ENCODE measurements at places on chromosomes 7 and 10.

- no peak overlapping the region for H3K4me3 ChIP-seq
- no peaks in the 10 kb centered on the region for H3K4me1 ChIP-seq
- H3K27me3 ChIP-seq = no peaks in the 10 kb centered on the region
- no peak for DNase-seq
Observed at GRCh38 chr7:153675131-153675530, 377.1 kb upstream of the DPP6 start.

DNA sequence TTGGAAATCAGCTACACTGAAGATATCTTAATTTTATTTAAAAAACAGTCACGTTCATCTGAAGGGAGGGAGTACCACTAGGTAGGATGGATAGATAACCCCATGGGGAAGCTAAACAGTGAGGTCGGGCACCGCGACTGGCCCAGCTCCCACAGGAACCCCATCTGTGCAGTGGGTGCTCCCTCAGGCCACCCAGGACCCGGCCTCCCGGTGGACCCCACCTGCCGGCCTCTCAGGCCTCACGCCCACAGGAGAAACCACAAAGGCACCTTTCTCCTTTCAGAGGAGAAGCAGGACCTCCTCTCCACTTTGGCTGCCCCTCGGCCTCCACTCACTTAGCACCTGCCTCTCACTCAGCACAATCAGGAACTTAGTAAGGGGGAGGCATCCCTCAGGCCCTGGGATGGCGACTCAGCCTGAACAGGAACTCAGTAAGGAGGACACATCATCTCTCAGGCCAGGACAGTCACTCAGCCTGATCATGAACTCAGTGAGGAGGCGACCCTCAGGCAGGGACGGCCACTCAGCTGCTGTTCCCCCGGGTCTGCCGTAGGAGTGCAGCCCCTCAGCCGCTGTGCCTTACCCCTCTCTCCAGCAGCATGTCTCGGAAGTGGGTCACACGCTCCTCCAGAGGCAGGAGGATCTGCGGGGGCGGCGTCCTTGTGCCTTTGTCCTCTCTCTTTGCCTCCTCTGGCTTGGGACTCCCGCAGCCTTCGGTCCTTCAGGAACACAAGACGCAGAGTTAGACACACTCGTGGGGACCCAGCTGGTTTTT lies 195.1 kb downstream of the TCERG1L start:
- no peaks in the 10 kb centered on the region for H3K27me3 ChIP-seq
- no peak for DNase-seq
- H3K27ac ChIP-seq = no peak overlapping the region
- no peaks in the 10 kb centered on the region for H3K4me1 ChIP-seq
- no peak overlapping the region for H3K4me3 ChIP-seq

DNA sequence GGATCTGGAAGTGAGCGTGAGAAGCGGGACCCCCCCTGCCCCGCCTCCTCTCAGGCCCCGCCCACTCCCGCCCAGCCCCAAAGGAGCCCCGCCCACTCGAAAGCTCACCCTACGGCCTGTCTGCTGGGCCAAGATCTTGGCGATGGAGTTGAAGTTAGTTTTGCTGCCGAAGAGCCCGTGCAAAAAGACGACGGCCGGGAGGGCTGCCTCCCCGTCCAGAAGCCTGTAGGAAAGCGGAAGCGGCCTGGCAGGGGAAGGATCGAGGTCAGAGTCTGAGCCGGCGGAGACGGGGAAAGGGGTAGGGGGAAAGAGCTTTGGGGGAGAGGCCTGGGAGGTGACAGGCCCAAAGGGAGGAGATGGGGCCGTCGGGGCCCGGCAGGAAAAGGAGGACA lies 386 bp downstream of the ABHD11 start:
- no peak overlapping the region for H3K27ac ChIP-seq
- H3K4me3 ChIP-seq = peak overlapping the region; percentile 67
- peaks cover 25% of the 10 kb centered on the region for H3K4me1 ChIP-seq
- peak; percentile 74 for DNase-seq

GRCh38 chr10:22643116-22643515 lies 71.3 kb downstream of the PIP4K2A start:
- H3K36me3 ChIP-seq = no peaks in the 10 kb centered on the region
- H3K27me3 ChIP-seq = no peaks in the 10 kb centered on the region
- H3K4me3 ChIP-seq = no peak overlapping the region
- H3K4me1 ChIP-seq = peaks cover 42% of the 10 kb centered on the region

- H3K4me1 ChIP-seq = no peaks in the 10 kb centered on the region
- H3K4me3 ChIP-seq = no peak overlapping the region
- H3K27ac ChIP-seq = no peak overlapping the region
- H3K36me3 ChIP-seq = no peaks in the 10 kb centered on the region
- DNase-seq = no peak
Observed at GRCh38 chr10:7153750-7154149, 257.1 kb downstream of the SFMBT2 start.

DNA sequence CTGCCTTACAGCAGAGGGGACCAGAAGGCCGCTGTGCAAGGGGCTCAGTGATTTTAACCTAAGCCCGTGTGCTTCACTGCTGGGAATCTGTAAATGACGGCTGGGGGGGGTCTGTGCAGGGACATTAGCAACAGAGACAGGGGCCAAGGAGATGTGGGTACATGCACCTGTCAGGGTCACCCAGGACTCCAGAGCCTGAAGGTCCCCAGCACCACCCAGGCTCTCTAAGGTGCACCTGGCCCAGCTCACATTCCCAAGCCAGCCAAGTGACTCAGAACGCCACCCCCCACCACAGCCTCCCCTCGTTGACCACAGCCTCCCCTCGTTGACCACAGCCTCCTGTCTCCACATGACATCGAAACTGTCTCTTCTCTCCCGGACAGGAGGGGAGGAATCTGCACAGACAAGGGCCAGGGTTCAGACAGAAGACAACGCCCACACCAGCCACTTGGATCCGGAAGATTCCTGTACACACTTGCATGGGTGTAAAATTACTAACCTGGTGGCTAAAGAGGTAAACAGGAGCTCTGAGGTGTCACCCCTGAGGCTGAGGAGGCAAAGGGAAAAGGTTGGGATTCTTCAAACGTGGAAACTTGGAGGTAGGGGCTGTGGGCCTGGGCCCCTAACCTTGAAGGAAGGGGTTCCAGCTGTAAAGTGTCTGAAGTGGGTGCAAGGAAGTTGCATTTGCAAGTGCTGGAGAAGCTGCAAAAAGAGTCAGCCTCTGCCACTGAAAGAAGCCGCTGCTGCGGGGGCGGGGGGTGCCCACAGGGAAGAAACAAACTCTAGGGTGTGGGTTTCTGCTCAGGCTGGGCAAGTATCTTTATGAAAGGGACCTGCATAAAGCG lies 27.0 kb downstream of the CALML3 start:
- no peaks in the 10 kb centered on the region for H3K27me3 ChIP-seq
- H3K4me3 ChIP-seq = no peak overlapping the region
- peaks cover 7% of the 10 kb centered on the region for H3K4me1 ChIP-seq
- H3K36me3 ChIP-seq = no peaks in the 10 kb centered on the region
- no peak for DNase-seq
- no peak overlapping the region for H3K27ac ChIP-seq

- no peaks in the 10 kb centered on the region for H3K27me3 ChIP-seq
- DNase-seq = no peak
- no peak overlapping the region for H3K4me3 ChIP-seq
- no peak overlapping the region for H3K27ac ChIP-seq
Observed at GRCh38 chr10:44395396-44395795, 10.5 kb upstream of the CXCL12 start.

DNA sequence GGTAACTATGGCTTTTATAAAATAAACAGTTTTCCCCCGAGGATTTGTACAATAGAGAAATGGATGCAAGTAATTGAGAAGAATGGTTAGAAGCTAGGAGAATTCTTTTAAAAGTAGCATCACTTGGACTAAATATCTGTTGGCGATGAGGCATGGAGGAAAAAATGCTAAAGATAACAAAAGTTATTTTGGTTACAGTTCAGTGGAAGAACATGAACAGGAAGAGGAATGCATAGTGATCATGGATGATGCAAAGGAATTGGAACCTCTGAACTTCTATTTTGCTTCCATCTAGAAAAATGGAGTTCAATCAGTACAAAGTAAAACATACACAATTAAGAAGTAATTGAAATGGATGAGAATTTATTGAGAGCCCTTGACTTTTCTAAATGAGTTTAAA lies 32.9 kb downstream of the ENTPD1 start:
- DNase-seq = no peak
- H3K27ac ChIP-seq = no peak overlapping the region
- H3K27me3 ChIP-seq = no peaks in the 10 kb centered on the region
- peaks cover 13% of the 10 kb centered on the region for H3K4me1 ChIP-seq

DNA sequence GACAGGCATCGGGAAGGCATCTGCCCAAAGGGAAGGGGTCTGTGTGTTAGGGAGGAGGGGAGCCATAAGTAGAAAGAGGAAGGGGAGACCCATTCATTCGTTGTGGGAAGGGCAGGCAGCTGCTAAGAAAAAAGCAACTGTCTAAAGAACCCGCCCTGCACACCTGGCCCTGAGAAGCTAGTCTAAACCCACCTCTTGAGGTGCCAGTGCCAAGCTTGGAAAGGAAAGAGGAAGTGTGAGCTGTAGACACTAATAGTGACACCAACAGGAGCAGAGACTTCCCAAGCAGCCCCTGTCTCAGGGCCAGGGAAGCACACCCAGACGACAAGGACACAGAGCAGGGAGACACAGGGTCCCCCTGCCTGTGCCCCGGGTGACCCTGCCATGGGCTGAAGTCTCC lies 40.8 kb upstream of the PRSS58 start:
- H3K27me3 ChIP-seq = no peaks in the 10 kb centered on the region
- DNase-seq = no peak
- no peak overlapping the region for H3K4me3 ChIP-seq

- no peaks in the 10 kb centered on the region for H3K36me3 ChIP-seq
- no peak for DNase-seq
- no peak overlapping the region for H3K27ac ChIP-seq
- H3K4me3 ChIP-seq = no peak overlapping the region
Observed at GRCh38 chr10:95500649-95501048, 60.5 kb downstream of the SORBS1 start.

GRCh38 chr7:1885465-1886226 lies 215.6 kb downstream of the ELFN1 start:
- H3K4me3 ChIP-seq = no peak overlapping the region
- no peak overlapping the region for H3K27ac ChIP-seq
- H3K27me3 ChIP-seq = no peaks in the 10 kb centered on the region

DNA sequence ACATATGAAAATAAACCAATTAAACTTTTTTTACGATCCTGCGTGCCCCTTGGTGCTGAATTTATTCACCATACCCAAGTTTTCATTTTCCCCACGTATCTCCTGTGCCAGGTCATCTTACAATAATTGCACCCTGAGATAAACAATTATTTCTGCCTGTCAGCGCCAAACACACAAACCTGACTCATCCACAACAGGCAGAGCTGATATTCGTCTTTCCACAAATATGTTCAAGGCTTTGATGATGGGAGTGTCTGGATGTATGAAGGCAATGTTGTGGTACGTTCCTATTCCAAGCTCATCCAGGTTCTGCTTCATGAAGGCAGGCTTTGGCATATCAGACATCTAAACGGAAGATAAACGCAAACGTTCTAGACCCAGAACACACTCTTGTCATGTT lies 45.8 kb upstream of the RHEB start:
- H3K27me3 ChIP-seq = no peaks in the 10 kb centered on the region
- no peak overlapping the region for H3K27ac ChIP-seq
- no peak overlapping the region for H3K4me3 ChIP-seq
- DNase-seq = no peak
- no peaks in the 10 kb centered on the region for H3K4me1 ChIP-seq

DNA sequence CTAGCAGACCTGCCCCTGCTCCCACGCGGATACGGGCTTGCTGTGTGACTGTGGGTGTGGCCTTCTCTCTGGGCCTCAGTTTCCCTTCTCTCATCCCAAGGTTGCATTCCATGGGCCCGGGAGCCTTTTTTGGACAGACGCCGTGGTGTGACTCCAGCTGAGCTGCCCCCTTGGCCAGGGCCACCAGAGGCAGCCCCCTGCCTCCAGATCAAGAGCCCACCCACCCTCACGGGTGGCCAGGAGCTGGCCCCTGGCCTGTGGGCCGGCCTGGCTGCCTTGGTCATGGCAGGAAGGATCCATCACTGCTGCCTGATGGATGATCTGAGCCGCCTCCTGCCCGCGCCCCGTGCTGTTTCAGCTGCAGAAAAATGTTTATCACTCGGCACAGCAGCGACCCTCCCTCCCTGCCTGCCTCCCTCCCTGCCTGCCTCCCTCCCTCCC lies 27.8 kb upstream of the ELFN1 start:
- no peaks in the 10 kb centered on the region for H3K36me3 ChIP-seq
- H3K4me1 ChIP-seq = no peaks in the 10 kb centered on the region
- H3K27ac ChIP-seq = no peak overlapping the region
- H3K27me3 ChIP-seq = no peaks in the 10 kb centered on the region

DNA sequence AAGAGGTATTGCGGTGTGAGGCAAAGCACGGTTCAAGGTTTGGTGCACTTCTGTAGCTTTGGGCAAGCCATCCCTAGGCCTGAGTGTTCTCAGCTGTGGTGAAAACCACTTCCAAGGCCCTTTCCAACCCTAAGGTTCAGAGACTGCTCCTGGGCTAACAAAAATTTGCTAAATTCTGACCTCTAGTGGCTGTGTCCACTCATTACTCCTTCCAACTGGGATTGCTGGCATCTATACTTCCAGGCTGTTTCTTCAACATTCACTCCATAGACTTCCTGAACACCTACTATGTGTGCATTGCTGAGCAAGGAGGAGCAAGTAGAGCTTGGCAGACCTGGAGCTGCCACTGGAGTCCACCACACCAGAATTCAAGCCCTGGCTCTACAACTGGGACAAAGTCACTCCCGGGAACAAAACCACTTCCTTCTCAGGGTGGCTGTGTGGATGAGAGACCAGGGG lies 29.3 kb upstream of the SH3PXD2A start:
- H3K27me3 ChIP-seq = no peaks in the 10 kb centered on the region
- no peaks in the 10 kb centered on the region for H3K4me1 ChIP-seq
- DNase-seq = peak; percentile 67
- H3K27ac ChIP-seq = no peak overlapping the region
- no peaks in the 10 kb centered on the region for H3K36me3 ChIP-seq

DNA sequence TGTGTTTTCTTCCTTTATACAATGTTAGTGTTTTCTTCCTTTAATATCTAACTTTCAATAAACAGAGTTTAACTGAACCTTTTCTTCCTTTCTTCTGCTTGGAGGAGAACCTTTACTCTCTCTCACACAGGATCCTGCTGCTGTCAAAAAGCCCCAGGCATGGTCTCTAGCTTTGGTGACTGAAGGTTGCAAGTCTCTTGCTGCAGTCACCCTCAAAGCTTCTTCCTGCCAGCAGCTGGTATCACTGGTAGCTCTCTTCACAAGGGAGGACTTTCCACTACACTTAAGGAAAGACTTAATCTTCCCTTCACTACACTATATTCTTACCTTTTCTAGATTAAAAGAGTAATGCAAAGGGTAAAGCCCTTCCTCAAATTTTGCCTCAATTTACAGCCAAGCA lies 153.4 kb downstream of the SGMS1 start:
- H3K4me1 ChIP-seq = peaks cover 17% of the 10 kb centered on the region
- H3K4me3 ChIP-seq = no peak overlapping the region
- H3K27ac ChIP-seq = no peak overlapping the region
- H3K36me3 ChIP-seq = no peaks in the 10 kb centered on the region
- no peaks in the 10 kb centered on the region for H3K27me3 ChIP-seq

GRCh38 chr7:117565226-117565625 lies 85.4 kb downstream of the CFTR start:
- DNase-seq = no peak
- no peak overlapping the region for H3K27ac ChIP-seq
- H3K36me3 ChIP-seq = no peaks in the 10 kb centered on the region
- no peak overlapping the region for H3K4me3 ChIP-seq

GRCh38 chr10:36462194-36462593 lies 663.2 kb upstream of the ANKRD30A start:
- H3K4me1 ChIP-seq = no peaks in the 10 kb centered on the region
- H3K36me3 ChIP-seq = no peaks in the 10 kb centered on the region
- DNase-seq = no peak
- no peak overlapping the region for H3K27ac ChIP-seq
- no peak overlapping the region for H3K4me3 ChIP-seq

Measured in neural progenitor cell (in vitro differentiated cells).